CD4-positive, alpha-beta T cell treated with Interleukin-4 for 1 hour (primary cell): ENCODE measurements at places on chromosomes 13 and 19.

GRCh38 chr13:95181586-95181985, 119.7 kb downstream of the ABCC4 start:
- no peak for DNase-seq

DNA sequence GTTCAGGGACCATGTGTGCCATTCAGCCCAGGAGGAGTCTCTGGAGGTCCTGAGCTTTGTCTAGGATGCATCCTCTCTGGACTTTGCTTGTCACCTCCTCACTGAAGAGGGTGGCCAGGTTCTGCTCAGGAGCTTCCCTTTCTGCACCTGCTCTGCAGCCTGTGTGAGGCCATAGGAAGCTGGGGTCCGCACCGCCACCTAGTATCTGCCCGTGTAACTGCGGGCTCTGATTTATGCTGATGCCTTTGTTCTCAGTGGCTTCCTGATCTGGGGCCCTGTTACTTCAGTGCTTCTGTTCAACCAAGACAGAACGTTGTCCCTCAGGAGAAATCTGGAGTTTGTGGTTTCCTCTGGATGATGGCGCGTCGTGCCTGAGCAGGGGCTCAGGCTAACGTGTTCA, 15.5 kb downstream of the ZNF610 start:
- DNase-seq, result no peak

DNA sequence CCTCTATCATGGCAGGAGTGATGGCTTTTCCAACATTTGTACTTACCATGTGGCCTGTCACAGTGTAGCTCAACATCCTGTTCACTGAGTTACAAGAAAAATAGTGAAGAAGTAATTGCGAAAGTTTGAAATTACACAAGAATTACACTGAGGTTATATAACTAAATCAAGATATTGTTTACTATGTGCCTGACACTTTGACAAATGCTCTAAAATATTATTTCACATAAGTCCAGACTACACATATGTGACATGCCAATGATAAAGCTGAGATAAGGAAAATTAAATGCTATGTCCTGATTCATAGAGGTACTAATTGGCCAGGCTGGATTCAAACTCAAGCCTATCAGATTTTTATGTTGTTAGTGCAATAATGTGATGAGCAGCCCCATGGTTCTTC, 451.7 kb downstream of the PCDH9 start:
- DNase-seq, result no peak

DNA sequence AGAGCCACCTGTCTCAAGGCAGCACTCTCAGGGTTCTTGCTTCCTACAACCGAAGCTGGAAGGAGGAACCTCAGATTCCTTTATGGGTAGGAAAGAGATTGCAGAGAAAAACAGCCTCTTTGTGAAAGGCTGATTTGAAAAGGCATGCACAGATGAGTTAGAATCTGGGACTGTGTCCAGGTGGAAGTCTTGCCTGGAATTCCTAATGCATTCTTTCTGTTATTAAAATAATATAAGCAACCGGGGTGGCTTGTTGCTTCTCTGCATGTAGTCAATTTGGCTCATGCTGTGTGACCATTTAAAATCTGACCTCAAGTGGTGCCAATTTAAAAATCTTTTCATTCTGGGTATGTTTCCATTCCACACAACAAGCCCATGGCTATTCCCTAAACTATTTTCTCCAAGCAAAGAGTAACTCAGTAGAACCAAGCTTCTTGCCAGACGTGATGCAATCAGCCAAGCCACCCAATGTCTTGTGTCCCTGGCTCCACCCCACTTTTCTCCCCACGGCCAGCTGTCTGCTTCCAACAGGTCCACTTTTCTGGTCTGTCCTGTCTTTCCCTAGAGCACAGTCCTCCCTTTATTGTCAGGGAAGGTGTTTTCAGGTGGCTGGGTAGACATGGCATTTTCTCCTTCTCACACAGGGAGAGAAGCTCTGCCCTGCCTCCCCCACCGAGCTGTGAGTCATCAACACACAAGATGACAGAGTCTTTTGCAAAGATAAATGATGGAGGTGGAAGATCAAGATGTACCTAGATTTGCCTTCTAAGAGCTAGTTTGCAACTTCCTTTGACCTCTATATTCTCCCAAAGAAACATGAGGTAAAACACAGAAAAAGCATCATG, 394.3 kb downstream of the FOXO1 start:
- no peak for DNase-seq

DNA sequence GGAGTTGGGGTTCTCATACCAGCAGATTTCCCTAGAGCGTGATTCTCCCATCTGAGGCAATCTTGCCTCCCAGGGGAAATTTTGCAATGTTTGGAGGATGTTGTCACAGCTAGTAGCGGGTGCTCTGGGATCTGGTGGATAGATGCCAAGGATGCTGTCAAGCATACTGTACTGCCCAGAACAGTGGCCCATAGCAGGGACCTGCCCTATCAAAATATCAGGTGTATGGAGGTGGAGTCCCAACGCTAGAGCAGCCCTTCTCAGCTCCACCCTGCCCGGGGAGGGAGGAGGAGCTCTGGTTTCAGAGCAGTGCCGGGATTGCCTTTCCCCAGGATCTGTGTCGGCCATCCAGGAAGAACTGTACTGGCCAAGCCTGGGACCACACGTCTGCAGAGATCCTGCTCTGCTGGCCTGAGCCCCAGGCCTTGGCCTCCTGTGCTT, 10.9 kb upstream of the QTRT1 start:
- no peak for DNase-seq

- peak; percentile 1 for DNase-seq
These were observed 546 bp downstream of the TBC1D4 start for GRCh38 chr13:75481176-75482069.

DNA sequence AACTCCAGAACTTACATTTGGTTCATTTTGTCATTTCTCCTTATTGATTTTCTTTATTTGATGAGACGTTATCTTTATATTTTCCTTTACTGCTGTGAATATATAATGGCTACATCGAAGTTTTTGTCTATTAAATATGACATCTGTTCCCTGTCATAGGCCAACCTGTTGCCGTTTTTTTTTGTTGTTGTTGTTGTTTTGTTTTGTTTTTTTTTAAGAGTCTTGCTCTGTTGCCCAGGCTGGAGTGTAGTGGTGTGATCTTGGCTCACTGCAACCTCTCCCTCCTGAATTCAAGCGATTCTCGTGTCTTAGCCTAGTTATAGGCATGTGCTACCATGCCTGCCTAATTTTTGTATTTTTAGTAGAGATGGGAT, 29.4 kb downstream of the ZNF780B start:
- DNase-seq, result no peak
